ENCODE measurements at places on chromosomes 2 and 18.

DNA sequence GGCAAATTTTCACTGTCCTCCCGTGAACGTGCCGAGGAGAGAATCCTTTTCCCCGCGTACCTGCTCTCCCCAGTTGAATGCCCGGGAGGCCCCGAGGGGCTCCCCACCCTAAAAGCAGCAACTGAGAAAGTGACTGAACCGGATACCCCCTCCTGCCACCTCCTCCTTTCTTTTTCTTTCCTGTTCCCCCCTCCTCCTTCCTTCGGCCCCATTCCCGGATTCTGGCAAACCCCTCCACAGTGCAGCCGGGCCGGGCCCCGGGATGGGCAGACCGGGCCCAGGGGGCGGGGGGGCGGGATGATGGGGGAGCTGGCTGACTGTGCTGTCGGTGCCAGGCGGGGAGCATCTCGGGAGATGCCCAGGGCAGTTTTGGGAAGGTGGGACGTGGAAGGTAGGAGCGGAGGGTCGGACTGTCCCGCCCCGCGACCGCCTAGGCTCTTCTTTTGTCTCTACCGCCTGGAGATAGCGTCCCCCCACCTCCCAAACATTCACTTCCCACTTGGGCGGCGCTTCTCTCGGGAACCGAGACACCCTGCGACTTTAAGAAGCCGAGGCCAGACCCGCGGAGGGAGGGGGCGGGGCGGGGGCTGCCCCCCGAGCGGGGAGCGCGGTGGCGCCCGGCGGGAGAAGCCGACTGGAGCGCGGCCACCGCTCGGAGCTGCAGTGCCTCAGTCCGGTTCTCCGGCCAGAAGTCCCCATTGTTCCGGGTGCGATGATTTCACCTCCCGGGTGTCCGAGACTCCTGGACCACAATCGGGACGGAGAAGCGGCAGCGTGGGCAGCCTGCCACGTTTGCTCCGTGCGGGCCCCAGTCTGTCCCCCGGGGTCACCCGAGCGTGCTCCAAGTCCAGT lies 8.2 kb downstream of the DLX2 start:
- no peak for DNase-seq

- DNase-seq = no peak
These were observed 35.5 kb downstream of the DIS3L2 start for GRCh38 chr2:231996797-231997540.

- DNase-seq = no peak
These were observed 27.3 kb downstream of the SPRED2 start for GRCh38 chr2:65404988-65405697.

DNA sequence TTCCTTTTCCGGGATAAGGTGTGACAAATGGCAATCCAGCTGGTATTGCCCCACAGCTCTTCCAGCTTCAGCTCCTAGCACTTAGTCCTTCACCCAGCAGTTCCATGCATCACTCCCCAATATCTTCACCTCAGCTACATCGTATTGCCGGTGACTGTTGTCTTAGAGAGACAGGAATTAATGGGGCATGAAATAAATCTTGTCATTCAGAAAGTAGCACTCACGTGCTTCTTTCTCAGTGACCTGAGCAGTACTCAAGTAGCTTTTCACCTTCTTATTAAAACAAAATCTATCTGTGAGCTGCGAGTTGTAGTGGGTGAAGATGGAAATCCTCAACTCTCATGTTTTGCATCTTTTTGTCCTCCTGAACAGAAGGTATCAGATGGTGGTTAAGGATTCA lies 72.8 kb downstream of the PTH2R start:
- no peak for DNase-seq

GRCh38 chr2:15260196-15260595 lies 300.9 kb downstream of the NBAS start:
- no peak for DNase-seq

- DNase-seq = no peak
These were observed 138.2 kb upstream of the OSR1 start for GRCh38 chr2:19496646-19497045.

GRCh38 chr2:63242747-63243146 lies 192.1 kb downstream of the OTX1 start:
- no peak for DNase-seq

GRCh38 chr2:220437938-220438337 lies 810.5 kb downstream of the SLC4A3 start:
- no peak for DNase-seq
